RWPE2 (cell line): ENCODE measurements at places on chromosomes 5 and 9.

GRCh38 chr9:121486043-121486442 lies 13.6 kb downstream of the GGTA1 start:
- no peak for DNase-seq

DNA sequence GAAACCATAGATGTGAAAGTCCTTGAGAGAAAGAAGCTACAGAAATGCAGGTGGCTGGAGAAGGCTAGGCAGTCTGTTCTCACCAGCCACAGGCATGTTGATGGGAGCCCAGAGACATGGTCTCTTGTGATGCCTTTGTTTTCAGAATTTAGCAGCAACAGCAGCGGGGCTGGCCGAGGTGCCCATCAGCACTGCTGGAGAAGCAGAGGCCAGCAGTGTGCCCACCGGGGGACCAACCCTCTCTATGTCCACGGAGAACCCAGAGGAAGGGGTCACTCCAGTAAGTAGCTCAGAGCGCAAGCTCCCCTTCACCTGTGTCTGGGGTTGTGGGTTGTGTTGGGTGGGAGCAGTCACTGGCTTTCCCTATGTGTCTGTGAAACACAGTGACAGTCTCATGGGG lies 59.6 kb downstream of the COL15A1 start:
- DNase-seq = no peak

DNA sequence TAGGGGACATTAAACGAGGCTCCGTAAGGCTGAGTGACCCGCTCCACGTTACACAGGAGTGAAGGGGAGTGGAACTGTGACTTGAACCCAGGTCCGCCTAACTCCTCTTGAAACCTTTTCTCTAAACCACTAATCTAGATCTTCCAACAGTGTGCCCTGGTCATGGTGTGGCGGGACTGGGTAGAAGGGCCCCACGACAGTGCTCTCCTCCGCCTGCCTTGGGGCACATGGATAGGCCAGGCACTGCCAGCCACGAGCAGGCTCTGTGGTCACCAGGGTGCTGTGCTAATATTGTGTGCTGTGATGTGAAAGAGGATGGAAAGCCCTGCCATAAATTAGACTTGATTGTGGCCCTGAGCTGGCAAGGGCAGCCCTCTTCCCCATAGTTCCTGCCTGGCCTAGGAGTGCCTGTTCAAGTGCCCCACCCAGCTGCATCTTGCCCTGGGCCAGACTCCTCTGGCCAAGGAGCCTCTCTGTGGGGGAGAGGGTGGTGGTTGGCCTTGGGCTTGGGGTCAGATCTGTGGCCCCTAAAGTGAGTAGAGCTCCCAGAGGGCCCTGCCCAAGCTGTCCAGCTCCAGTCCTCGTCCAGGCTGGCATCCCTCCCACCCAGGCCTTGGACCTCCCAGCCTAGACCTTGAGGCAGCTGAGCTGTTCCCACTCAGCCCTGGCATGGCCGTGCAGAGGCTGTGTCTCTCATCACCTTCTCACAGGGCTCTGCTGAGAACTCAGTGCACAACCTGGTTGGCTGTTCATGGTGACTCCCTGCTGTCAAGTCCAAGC lies 67.8 kb upstream of the TBC1D2 start:
- no peak for DNase-seq

GRCh38 chr5:2750026-2750757 lies 1.3 kb downstream of the IRX2 start:
- DNase-seq = no peak

DNA sequence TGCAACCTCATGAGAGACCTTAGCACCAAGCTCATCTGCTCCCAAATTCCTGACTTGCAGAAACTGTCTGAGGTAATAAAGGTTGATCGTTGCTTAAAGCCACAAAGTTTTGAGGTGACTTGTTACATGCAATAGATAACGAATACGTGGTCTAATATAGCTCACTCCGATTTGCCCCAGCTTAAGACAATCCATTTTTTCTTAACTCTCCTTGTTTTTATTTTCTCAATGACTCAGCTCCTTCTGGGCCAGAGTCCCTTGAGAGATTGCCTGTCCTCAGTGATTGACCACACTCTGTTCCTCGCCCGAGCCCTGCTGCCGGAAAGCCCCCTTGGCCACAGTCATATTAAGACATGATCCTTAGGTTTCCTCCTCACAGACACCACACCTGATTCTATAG lies 63.7 kb upstream of the FANCC start:
- no peak for DNase-seq

- no peak for DNase-seq
Observed at GRCh38 chr9:35689542-35690293, at the start of gene TPM2. Gene TPM2, minus strand, starts transcription at chr9:35689925. Its CDS starts 108 bp downstream, at chr9:35689817.

GRCh38 chr9:127263664-127264063 lies 910 bp upstream of the GARNL3 start:
- DNase-seq = no peak

- no peak for DNase-seq
Observed at GRCh38 chr5:108567429-108567828, 180.3 kb upstream of the FER start.

GRCh38 chr9:92794426-92794825 lies 29.8 kb upstream of the BICD2 start:
- DNase-seq = no peak

GRCh38 chr5:159017786-159018185 lies 81.9 kb downstream of the EBF1 start:
- peak; percentile 80 for DNase-seq

DNA sequence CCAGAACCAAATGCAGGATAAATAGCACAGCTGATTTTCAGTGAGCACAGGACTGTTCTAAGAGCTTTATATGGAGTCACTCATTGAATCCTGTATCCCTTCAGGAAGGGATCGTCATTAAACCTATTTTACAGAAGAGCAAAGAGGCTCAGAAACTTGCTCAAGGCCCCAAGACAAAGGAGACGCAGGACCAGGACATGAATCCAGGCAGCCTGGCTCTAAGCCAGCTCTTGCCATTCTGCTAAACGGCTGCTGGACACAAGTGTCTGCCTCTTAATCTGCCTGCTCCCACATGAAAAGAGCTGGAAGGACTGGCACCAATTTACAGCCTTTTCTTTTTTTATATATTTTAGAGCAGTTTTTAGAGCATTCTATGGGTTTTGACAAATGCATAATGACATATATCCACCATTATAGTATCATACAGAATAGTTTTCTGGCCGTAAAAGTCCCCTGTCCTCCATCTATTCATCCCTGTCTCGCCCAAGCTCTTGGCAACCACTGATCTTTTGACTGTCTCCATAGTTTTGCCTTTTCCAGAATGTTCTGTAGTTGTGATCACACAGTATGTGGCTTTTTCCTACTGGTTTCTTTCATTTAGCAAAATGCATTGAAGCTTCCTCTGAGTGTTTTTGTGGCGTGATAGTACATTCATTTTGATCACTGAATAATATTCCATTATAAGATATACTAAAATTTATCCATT lies 37.5 kb downstream of the RETREG1 start:
- DNase-seq = no peak

- DNase-seq = peak; percentile 81
Observed at GRCh38 chr9:100098046-100098886, 534 bp downstream of the ERP44 start.

DNA sequence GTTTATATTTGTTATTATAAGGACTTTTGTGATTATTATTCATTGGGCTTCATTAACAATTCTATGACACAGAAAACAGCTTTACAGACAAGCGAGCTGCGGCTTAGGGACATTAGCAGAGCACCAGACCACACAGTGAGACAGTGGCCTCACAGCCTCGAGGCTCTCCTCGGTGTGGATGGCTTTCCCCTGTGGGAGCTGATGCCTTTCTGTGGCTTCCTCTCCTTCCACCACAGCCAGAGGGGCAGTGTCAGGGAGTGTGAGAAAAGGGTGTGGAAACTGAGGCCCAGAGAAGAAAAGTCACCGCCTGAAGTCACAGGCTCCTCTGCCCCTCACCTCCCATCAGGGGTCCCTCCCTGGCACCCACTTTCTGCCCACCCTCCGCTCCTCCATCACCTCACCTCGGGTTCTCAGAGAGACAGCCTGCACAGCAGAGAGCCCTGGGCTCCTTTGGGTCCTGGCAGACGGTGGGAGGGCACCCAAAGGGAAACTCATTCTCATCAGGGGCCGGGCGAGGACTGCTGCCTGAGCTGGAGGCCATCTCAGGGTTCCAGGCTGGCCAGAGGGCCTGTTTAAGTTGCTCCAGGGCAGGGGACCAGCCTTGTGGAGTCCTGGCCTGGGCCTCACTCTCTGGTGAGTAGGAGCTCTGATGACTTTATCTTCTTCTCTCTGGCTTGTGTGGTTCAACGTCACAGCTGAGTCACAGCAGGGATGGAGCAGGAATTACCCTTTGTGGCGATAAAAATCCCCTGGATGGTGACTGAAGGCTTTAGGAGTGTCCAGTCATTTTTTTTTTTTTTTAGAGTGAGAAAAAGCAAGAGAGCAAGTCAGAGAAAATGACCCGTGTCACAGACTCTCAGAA lies 830 bp downstream of the TRAF1 start:
- DNase-seq = no peak

DNA sequence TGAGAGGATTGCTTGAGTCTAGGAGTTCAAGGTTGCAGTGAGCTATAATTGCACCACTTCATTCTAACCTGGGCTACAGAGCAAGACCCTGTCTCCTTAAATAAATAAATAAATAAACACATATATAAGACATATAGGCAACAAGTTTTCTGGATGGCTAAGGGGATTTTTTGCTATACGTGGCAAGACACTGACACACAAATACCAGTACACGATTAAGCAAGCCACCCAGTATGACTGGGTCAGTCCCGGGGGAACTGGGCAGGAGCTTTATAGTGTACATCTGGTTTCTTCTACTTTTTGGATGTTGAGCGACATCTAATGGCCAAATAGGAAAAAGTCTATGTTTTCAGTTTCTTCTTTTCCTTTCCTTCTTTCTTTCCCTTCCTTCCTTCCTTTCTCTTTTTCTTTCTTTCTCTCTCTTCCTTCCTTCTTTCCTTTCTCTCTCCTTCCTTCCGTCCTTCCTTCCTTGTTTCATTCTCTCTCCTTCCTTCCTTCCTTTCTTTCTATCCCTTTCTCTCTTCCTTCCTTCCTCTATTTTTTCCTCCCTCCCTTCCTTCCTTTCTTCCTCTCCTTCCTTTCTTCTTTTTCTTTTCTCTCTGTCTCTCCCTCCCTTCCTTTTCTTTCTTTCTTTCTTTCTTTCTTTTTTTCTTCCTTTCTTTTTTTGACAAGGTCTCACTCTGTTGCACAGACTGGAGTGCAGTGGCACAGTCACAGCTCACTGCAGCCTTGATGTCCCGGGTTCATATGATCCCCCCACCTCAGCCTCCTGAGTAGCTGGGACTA lies 47.0 kb upstream of the PLIN2 start:
- DNase-seq = no peak

DNA sequence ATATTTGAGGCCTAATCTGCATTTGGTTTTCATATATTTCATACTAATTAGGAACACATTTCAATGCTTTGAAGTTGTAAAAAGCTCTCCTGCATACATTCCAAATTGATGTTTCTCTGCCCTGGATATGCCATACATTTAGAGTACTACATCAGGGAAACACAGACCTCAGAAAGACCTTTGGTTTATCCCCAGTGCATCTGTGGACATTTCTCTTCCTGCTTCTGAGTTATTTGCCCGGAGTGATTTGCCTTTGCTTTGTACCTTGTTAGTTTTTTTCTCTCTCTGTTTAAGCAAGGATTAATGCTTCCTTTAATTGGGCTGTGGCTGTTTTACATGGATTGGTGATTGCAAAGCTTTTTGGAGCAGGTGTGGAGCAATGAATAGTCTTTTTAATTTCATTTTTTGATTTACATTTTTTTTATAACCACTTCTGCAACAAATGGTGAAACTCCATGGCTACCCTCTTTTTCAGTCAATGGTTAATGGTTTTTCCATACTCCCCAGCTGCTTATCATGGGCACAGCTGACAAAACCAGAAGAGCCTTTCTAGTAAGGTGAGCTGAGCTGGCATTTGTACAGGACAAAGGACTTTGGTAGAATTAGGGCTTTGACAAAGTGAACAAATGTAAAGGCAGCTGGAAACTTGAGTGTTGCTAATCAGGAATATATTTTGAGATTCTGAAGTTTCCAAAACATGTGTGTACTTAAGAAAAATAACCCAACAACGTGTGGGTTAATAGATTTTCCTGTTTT lies 54.2 kb downstream of the ZSWIM6 start:
- no peak for DNase-seq

DNA sequence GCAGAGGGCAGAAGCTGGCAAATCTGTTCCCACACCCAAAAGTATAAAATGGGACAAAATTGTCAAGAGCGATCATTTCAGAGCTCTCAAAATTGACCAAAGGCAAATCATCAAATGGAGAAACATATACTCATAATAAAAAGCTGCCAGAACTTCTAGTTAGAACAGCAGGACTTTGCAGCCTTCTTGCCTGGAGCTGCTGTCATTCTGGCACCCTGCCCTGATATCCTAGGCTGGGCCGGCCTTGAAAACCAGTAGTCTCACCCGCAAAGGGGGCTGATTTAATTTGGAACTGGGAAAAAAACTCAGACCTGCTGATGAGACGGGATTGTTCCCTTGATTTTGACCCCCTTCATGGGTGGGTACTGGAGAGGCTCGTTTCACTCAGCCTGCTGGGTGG lies 18.5 kb downstream of the OR2V1 start:
- DNase-seq = no peak

GRCh38 chr9:2179567-2179966 lies 164.4 kb downstream of the SMARCA2 start:
- no peak for DNase-seq

DNA sequence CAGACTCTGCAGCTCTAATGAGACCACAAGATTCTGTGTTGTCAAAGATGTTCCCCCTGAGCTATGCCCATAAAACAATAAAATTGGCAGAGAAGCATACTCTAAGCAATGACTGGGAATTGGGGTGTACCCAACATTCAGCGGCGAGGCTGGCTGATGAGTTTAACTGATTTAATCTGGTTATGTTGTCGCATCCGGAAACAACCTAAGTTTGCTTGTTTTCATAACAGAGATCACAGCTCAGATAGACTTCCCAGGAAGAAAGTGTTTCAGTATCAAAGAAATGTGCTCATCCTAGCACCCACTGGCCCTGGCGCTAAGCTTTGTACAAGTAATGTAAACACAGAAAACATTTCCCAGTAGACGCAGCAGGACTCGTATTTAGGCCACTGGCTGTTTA lies 7.4 kb downstream of the SEMA5A start:
- DNase-seq = no peak

DNA sequence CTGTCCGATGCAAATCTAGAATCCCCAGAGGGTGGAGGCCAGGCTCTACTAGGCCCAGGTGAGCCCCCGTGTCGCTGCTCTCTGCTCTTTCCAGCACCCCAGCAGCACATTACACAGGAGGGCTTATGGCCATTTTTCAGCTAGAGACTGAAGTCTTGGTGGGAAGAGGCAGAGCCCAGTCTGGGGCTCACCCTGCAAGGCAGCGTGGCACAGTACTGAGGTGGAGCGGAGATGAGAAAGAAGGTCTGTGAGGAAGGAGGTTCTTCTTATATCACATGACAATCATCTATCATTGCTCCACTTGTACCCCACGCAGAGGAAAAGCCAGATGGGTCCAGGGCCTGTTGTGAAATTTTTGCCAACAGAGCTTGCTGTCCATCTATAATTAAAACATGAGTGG lies 10.0 kb upstream of the KIF12 start:
- DNase-seq = no peak
